ENCODE measurements at places on chromosomes 1 and 21. TPM values are rescaled to one million over a fixed set of nuclear protein-coding genes. Genes with fewer than 3 reads are reported as not detected.

GRCh38 chr1:67270541-67270940 is 37.1 kb upstream of the IL12RB2 start:
- H3K36me3 ChIP-seq = no peaks in the 10 kb centered on the region
- DNase-seq = no peak
- no peaks in the 10 kb centered on the region for H3K27me3 ChIP-seq

The RNU1-2 gene
- total RNA-seq = 1,290 TPM

- no peak overlapping the region for H3K4me3 ChIP-seq
- DNase-seq = no peak
- H3K27ac ChIP-seq = no peak overlapping the region
- H3K36me3 ChIP-seq = no peaks in the 10 kb centered on the region
Observed at GRCh38 chr1:34398916-34399275, 222.2 kb downstream of the C1orf94 start.

- peaks cover 6% of the 10 kb centered on the region for H3K27me3 ChIP-seq
- H3K27ac ChIP-seq = no peak overlapping the region
- no peak overlapping the region for H3K4me3 ChIP-seq
- no peak for DNase-seq
- H3K36me3 ChIP-seq = no peaks in the 10 kb centered on the region
Observed at GRCh38 chr1:30791868-30792267, 34.3 kb upstream of the LAPTM5 start.

The FCRLA gene
- total RNA-seq = 0.15 TPM

The ZBTB8A gene
- total RNA-seq = 6.5 TPM

- H3K4me3 ChIP-seq = no peak overlapping the region
- H3K27me3 ChIP-seq = no peaks in the 10 kb centered on the region
- no peaks in the 10 kb centered on the region for H3K4me1 ChIP-seq
- DNase-seq = no peak
- H3K36me3 ChIP-seq = no peaks in the 10 kb centered on the region
Observed at GRCh38 chr1:83497563-83497962, 501.4 kb downstream of the TTLL7 start.

GRCh38 chr1:82485591-82486369 is 685.0 kb downstream of the ADGRL2 start:
- H3K27ac ChIP-seq = no peak overlapping the region
- no peak overlapping the region for H3K4me3 ChIP-seq
- DNase-seq = no peak

The HRNR gene
- total RNA-seq = not detected

- no peak overlapping the region for H3K4me3 ChIP-seq
- H3K36me3 ChIP-seq = peaks cover 4% of the 10 kb centered on the region
- H3K4me1 ChIP-seq = no peaks in the 10 kb centered on the region
- no peaks in the 10 kb centered on the region for H3K27me3 ChIP-seq
Observed at GRCh38 chr1:111162488-111162880, 22.5 kb downstream of the CEPT1 start.

DNA sequence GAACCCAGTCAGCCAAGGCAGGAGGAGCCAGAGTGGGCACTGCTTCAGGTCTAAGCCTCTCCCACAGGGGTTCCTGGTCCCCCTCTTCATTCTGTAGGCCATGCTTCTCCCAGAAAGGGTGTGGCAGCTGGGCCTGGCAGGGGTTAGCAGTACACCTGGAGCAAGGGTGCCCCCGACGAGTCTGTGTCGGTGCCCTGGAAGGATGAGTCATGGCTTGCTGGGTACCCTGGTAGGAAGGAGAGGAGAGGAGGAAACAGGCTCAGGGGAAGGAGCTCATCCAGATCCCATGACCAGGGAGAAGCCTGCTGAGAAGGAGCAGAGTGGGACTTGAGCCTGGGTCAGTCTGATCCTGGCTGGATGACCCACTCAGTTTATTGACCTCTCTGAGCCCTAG is 10.3 kb downstream of the KDF1 start:
- no peak for DNase-seq
- no peak overlapping the region for H3K27ac ChIP-seq
- H3K27me3 ChIP-seq = no peaks in the 10 kb centered on the region
- no peak overlapping the region for H3K4me3 ChIP-seq
- H3K36me3 ChIP-seq = peaks cover 5% of the 10 kb centered on the region
- H3K4me1 ChIP-seq = peaks cover 9% of the 10 kb centered on the region

GRCh38 chr1:74946388-74946787 is 187.8 kb upstream of the LHX8 start:
- H3K4me3 ChIP-seq = no peak overlapping the region
- DNase-seq = no peak
- no peaks in the 10 kb centered on the region for H3K27me3 ChIP-seq
- H3K4me1 ChIP-seq = no peaks in the 10 kb centered on the region

DNA sequence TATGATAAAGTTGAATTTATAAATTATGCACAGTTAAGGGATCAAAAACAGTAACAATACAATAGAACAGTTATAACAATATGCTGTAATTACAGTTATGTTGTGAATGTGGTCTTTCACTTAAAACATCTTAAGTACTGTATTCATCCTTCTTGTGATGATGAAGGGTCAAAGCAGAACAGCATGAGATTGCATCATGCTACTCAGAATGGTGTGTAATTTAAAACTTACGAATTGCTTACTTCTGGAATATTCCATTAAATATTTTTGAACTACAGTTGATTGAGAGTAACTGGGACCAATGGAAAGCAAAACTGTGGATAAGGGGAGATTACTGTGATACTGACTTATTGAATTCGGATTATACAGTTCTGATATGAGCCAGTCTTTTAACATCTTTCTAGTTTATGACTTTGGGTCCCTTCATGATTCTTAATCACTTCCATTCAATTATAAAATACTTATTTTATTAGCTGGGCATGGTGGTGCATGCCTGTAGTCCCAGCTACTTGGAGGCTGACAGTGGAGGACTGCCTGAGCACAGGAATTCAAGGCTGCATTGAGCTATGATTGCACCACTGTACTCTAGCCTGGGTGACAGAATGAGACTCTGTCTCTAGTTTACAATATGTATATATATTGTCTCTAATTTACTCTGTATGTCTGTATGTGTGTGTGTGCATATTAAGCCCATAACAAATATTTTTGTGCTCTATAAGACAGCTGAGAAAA is 43.2 kb downstream of the ATP1B1 start:
- no peak overlapping the region for H3K27ac ChIP-seq
- no peaks in the 10 kb centered on the region for H3K27me3 ChIP-seq
- no peak overlapping the region for H3K4me3 ChIP-seq
- no peak for DNase-seq
- H3K36me3 ChIP-seq = no peaks in the 10 kb centered on the region

GRCh38 chr21:25862596-25862995 is 127.8 kb downstream of the GABPA start:
- no peaks in the 10 kb centered on the region for H3K27me3 ChIP-seq
- H3K36me3 ChIP-seq = no peaks in the 10 kb centered on the region
- no peak overlapping the region for H3K4me3 ChIP-seq
- H3K27ac ChIP-seq = no peak overlapping the region
- DNase-seq = no peak

DNA sequence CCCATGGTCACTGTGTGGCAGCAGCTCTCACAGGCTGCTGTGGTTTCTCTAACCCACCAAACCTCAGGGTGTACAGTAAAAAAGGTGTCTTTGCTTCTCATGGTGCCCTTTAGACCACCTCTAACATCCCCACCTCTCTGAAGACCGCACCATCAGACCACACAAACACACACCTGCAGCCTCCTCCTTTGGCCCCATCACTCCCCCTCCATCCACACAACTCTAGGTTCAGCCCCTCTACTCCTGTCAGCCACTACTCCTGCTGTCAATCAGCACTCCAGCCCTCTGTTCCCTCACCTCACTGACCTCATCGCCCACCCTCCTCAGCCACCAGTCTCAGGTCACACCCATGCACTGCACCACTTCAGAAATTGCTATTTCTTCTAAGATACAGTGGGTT is 7.5 kb downstream of the ZNF692 start:
- peaks cover 4% of the 10 kb centered on the region for H3K36me3 ChIP-seq
- peaks cover 4% of the 10 kb centered on the region for H3K4me1 ChIP-seq
- H3K27ac ChIP-seq = no peak overlapping the region
- DNase-seq = no peak
- no peaks in the 10 kb centered on the region for H3K27me3 ChIP-seq
- H3K4me3 ChIP-seq = no peak overlapping the region

The SPATA45 gene
- total RNA-seq = not detected

Data from Panc1 (cell line).